Keratinocyte (primary cell): ENCODE measurements at places on chromosomes 4 and X.
A peak's percentile ranks its signal among the peaks of the same experiment; 100 is the strongest.

GRCh38 chrX:55908661-55909212 is 191.2 kb downstream of the RRAGB start:
- no peak for DNase-seq

- DNase-seq, result no peak
Measured at GRCh38 chr4:76993787-76994641, 44.5 kb downstream of the SEPTIN11 start.

DNA sequence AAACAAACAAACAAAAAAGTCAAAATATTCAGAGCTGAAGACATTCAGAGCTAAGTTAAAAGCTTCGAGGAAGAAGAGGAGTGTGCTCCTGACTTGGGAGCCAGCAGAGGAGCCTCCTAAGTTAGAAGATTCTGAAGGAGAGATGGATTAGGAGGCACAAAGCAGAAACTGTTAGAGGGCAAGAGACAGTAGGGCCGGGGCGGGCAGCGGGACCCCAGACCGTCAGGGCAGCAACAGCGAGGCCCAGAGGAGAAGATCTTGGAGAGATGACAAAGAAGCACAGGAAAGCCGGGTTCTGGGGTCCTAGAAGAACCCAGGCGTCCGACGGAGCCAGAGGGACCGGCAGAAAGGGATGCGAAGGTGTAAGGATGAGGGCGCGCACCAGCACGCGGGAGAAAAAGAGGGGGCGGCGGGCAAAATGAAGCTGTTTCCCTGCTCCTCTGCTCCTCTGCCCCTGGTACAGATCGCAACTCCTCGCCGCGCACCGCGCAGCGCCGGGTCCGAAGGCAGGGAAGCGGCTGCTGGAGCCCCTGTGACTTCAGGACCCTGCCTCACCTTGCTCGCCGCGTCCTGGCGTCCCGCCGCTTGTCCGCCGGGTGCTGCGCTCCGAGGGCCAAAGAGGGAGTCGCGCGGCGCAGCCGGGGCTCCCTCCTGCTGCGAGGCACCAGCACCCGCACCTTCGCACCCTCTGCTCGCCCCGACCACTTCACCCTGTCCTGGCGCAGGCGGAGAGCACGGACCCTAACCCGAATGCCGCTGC is 477 bp downstream of the KLHL13 start:
- DNase-seq, result no peak

- DNase-seq, result peak; percentile 49
Measured at GRCh38 chr4:1758306-1759121, 34.6 kb upstream of the FGFR3 start.

DNA sequence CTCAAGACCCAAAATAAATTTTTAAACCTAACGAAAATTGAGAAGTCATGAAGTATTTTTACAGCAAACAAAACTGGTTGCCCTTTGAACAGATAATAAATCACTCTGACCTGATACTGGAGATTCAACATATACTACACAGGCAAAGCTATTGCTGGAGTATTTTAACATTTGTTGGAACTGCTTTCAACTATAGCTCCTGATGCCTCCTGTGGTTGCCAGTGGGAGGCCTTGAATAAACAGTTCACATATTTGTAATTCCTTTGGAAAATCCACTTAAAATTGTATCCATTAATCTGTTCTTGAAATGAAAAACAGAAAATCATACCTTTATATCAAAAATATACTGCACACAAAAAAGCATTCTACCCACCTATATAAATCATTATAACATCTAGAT is 605.1 kb downstream of the KCTD8 start:
- DNase-seq, result no peak

DNA sequence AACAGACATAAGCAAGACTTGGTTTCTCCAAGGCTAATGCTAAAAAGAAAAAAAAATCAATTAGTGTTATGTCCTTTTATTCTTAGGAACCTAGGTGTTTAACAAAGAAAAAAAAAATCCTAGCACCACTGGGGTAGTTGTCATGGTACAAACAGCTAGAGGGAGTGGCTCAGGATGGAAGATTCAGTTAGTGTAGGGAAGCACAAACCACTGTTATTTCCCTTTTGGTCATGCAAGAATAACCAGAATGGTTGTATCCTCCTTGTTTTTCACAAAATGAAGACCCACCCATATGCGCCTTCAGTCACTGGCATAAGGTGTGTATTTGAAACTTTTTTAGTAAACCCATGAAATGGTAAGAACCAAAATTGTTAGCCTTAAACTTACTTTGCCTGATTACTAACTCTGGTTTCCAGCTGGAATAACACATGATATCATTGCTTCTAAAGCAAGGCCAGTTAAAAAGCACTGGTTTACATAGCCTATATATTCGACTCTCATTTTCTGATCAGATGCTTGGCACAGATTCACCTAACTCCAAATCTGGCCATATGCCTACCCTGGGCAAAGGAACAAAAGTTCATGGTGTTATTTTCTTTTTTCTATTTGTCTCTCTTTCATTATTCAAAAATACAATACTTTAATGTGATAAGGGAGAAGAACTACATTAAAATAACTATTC is 132.6 kb downstream of the SCFD2 start:
- DNase-seq, result no peak

DNA sequence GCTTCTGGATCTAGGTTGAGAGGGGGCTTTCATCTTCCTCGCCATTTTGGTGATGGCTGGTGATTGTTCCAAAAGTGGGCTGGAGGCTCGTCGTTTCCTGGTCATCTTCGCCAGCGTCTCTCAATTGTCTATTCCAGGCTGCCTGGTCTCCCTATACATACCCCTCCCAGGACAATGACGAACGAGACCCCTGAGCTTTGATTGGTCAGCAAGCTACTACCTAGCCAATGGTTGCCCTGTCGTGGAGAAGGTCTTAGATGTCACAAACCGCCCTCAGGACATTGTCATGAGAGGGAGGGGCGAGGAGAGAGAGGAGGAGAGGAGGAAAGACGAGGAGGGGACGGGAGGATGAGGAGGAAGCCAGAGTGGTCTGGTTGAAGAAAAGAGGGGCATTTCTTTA is 7.7 kb upstream of the MAGEA4 start:
- no peak for DNase-seq
